ENCODE measurements at places on chromosomes 12 and 14. TPM values are rescaled to one million over a fixed set of nuclear protein-coding genes. Genes with fewer than 3 reads are reported as not detected.

DNA sequence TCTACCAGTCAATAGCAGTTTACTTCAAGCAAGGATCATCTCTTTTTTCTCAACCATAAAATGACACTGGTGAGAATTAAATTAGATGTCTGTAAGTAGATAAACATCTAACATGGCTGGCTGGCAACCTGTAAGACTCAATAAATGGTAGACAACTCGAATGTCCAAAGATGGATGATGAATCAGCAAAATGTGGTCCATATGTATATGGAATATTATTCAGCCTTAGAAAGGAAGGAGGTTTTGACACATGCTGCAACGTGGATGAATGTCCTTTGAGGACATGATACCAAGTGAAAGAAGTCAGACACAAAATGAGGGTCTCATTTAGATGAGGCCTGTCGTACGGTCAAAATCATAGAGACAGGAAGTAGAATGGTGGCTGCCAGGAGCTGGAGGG, 46.2 kb downstream of the SPRING1 start:
- no peak for DNase-seq

DNA sequence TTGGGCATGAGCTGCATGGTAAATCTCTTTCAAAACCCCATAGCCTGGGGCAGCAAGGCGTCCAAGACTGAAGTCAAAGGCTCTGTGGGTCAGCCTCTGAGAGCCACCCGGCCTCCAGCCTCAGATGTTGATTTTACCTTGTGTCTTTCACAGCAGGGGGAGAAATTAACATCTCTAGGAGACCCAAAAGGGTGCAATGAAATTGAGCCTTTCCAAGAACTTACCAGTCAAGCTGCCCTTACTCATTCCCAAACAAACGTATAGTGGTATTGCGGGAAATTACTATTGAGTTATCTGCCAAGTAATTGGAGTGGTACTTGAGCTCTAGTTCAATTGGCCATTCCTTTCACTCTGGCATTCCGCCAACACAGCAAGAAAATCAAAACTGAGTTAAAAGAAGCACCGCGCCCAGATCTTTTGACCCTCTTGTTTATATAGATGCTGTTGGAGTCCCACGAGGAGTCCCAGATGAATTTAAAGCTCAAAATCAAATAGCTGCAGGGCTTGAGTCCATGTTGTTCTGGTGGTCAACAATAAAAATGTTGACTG, 380.7 kb upstream of the SYT1 start:
- DNase-seq: no peak

- peak; percentile 34 for DNase-seq
Observed at GRCh38 chr14:98466807-98467206, 805.2 kb downstream of the BCL11B start.

DNA sequence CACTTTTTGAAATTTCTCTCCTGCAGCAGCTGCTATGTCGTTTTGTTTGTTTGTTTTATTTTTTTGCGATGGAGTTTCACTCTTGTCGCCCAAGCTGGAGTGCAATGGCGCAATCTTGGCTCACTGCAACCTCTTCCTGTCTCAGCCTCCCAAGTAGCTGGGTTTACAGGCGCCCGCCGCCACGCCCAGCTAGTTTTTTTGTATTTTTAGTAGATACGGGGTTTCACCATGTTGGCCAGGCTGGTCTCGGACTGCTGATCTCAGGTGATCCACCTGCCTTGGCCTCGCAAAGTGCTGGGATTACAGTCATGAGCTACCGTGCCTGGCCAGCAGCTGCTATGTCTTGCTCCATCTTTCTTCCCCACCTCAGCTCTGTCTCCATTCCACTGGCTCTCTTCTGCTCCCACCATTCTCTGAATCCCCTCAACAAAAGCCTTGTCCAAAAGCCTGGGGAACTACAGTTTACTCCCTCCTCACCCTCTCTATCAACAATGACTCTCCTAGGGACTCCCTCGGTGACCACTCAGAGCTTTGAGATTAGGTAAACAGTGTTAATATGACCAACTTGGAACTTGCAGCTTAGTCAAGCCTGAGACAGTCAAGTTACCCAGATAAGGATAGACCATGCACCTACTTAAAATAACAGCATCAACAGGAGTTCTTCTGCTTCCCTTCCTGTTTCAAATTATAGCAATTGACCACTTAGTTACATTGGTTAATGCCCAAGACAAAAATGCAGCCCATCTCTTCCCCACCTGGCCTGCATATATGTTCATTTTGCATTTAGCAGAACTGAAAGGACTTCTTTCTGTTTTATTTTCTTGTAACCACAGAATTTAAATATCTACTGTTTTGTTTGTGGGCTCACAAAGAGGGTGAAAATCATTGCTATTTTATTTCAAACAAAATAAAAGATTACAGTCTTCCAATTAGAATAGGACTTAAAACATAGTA, 189.0 kb upstream of the AMIGO2 start:
- no peak for DNase-seq

DNA sequence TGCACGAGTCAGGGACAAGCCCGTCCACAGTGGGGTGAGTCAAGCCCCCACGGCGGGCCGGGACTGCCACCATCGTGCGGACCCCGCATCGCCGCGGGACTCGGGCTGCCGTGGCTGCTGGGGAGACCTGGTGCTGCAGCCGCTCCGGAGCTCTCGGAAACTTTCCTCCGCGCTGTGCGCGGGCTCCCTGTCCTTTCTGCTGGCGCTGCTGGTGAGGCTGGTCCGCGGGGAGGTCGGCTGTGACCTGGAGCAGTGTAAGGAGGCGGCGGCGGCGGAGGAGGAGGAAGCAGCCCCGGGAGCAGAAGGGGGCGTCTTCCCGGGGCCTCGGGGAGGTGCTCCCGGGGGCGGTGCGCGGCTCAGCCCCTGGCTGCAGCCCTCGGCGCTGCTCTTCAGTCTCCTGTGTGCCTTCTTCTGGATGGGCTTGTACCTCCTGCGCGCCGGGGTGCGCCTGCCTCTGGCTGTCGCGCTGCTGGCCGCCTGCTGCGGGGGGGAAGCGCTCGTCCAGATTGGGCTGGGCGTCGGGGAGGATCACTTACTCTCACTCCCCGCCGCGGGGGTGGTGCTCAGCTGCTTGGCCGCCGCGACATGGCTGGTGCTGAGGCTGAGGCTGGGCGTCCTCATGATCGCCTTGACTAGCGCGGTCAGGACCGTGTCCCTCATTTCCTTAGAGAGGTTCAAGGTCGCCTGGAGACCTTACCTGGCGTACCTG, 1.1 kb downstream of the PDE3A start:
- DNase-seq: peak; percentile 69

DNA sequence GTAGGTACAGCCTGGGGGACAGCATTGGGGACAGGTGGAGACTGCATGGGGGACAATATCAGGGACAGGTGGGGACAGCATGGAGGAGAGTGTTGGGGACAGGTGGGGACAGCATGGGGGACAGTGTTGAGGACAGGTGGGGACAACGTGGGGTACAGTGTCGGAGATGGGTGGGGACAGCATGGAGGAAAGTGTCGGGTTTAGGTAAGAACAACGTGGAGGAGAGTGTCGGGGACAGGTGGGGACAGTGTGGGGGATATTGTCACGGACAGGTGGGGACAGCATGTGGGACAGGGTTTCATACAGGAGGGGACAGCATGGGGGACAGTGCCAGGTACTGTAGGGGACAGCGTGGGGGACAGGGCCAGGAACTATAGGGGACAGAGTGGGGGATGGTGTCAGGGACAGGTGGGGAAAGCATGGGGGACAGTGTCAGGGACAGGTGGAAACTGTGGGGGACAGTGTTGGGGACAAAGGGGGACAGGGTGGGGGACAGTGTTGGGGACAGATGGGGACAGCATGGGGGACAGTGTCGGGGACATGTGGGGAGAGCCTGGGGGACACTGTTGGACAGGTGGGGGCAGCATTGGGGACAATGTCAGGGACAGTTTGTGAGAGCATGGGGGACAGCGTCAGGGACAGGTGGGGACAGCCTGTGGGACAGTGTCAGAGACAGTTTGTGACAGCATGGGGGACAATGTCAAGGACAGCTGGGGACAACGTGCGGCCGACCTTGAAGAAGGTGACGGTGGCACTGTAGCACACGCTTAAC, 213.1 kb downstream of the TMEM121 start:
- DNase-seq: no peak

DNA sequence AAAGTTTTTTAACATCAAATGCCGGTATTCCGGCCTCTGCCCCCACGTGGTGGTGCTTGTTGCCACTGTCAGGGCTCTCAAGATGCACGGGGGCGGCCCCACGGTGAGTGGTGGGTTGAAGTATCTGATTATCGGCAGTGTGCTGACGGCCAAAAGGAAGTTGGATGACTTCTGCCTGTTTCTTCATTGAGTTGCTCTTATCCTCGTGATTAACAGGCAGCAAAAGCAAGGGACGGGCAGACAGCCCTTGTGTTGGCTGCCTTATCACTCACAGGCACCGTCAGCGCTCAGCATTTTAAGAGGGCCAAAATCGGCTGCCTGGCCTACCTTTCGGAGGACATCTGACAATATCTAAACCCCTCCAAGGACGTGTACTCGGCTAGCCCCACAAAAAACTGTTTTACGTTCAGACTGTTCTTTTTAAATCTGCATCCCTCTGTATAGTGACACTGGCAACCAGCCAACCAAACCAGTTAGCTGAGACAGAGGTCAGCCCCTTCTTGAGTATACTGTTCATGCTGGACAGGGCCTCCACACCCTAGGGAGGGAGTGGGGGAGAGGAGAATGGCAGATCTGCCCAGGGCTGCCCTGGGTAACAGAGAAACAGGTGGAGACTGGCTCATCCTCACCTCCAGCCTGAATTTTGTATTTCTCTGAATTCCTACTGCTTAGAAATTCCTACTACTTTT, 22.9 kb upstream of the AKAP5 start:
- no peak for DNase-seq

DNA sequence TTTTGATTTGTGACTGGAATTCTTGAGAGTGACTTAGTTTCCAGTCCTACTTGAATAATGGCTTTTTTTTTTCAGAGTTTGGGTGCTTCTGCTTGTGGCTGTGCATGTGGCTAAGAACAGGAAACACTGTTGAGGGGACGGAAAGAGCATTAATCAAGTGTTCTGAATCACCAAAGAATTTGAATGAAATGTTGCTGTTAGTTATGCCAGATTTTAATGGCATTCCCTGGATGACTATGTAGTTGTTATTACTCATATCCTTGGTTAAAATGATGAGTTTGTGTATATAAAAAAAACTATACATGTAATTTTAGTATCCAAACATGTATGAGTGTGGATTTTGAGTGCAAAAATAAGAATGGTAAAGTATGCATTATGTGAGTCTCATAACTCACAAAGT, 347.9 kb downstream of the BCAT1 start:
- DNase-seq: peak; percentile 23

DNA sequence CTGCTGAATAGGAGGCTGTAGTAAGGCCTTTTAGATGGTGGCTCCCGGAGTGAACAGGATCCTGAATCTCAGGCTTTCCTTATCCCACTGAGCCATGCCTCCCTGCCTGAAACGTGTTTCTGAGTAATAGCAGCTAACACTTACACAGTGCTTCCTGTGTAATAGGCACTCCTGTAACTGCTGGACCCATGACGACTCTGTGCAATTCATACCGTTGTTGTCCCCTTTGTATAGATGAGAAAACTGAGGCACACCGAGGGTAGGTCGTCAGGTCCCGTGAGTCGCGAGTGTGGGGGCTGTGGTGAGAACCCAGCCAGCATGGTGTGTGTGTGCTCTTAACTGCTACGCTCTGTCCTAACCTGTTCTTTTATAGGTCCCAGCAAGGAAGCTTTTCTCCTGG, 193.6 kb downstream of the CACNA1C start:
- no peak for DNase-seq

- no peak for DNase-seq
Observed at GRCh38 chr12:81597928-81598604, 161.1 kb downstream of the PPFIA2 start.

GRCh38 chr14:88612981-88613380, 50.1 kb downstream of the ZC3H14 start:
- no peak for DNase-seq

DNA sequence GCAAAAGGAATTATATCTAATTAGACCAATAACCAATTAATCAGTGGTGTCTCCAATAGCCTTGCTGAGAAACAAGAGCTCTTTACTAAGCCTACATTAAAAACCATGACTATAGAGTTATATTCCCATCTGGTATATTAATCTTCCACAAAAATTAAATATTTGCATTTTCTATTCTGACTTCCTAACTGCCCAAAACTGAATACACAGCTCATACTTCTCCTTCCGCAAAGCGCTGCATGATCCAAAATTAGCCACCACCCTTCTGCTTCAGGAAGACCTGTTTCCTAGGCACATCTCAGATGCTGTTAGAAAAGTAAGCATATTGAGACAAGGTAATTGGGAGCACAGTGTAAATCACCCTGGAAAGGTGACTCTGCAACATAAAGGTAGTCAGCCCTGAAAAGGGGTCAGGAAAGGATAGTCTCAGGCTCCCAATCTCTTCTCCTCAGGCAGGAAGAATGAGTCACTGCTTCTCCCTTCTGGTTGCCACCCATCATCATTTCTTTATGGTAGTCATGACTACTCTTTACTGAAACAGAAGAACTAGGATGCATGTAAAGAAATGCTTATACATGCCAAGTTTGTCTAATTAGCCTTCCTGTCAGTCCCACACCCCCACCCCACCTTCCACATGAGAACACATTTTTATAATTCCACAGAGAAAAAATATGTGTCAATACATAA, 54.3 kb downstream of the PLCZ1 start:
- DNase-seq: no peak

GRCh38 chr14:75579882-75580281, 1.5 kb downstream of the FLVCR2 start:
- peak; percentile 2 for DNase-seq

DNA sequence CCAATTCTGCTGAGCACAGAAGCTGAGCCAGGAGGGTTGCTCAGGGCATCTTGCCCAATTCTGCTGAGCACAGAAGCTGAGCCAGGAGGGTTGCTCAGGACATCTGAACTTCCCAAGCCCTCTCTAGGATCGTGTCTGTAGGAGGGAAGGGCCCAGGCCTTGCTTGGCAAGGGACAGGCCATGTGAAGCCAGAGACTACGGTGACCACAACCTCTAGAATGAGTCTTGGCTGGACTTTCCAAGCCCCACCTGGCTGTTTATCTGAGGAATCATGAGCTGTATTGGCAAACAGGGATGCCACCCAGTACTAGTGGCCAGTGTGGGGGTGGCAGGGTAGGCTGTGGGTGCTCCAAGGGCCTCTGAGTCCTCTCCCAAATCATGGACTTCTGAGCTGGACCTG, 7.7 kb upstream of the SERPINA6 start:
- DNase-seq: peak; percentile 84

DNA sequence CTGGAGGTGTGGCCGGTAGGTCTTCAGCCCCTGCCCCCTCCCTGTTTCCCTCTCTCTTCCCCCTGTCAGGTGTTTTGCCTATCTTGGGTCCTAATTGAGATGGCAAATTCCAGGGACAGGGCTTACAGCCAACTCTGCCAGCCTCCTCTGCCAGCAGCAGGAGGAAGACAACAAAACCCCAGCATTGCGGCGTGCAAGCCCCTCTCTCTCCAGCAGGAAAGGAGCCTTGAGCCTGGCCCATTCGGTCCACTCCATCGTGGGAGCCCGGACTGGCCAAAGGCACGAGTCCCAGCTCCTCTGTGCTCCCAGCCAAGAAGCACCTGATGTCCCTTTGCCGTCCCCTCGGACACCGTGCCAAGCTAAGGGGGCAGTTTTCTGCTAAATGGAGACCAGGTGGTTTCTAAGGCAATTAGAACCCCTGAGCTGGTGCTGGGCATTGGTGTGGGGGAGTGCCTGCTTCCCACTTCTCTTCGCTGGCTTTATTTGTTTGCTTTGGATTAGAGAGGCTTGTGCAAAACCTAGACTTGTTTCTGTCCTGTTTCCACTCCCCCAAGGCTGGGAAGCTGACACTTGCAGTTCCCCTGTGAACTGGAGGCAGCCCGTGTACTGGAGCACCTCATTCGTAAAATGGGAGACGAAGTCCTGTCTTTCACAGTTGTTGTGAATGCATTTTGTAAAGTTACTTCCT, 57.1 kb upstream of the LHX5 start:
- DNase-seq: no peak

GRCh38 chr14:21647380-21647779, 6.3 kb upstream of the OR4E2 start:
- no peak for DNase-seq

PTPRQ gene
- total RNA-seq: 4.0 TPM

ZDHHC22 gene
- not detected for total RNA-seq

GPX2 gene
- total RNA-seq: not detected
